Lower leg skin (tissue), 4 donors: ENCODE measurements at places on chromosomes 3 and 15. TPM values are rescaled to one million over a fixed set of nuclear protein-coding genes. Genes with fewer than 3 reads are reported as not detected.

Gene ASB14
- not detected for total RNA-seq

Gene ADGRG7
- total RNA-seq, result not detected

Gene GABRG3
- 0.13 TPM for total RNA-seq

Gene SERPINI2
- total RNA-seq, result not detected

Gene DNASE1L3
- 2.9 TPM for total RNA-seq

Gene SSUH2
- total RNA-seq, result 0.52 TPM

Gene ECT2
- total RNA-seq, result 9.9 TPM

Gene MRAS
- 6.3 TPM for total RNA-seq

Gene CD96
- total RNA-seq, result 0.27 TPM

Gene FRMD5
- 0.15 TPM for total RNA-seq
